ENCODE measurements at places on chromosomes 7 and 10.

GRCh38 chr7:74466196-74466813, 12.6 kb downstream of the GTF2IRD1 start:
- no peak for DNase-seq

DNA sequence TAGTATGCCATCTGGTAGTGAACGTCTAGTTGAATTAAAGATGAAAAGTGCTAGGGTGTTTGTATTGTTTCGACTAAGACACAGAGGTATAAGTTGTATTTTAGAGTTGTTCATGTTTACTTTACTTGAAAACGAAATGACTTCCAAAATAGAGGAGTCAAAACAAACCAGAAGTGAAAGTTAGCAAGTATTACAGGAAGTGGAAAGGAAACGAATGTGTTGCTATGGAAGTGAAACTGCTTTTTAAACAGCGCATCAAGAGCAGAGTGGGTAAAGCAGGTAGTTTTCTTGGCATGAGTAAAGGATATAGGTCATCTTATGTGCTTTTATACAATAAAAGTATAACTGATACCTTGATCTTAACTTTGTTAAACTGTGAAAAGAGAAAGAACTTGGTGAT, 20.0 kb upstream of the GALNTL5 start:
- DNase-seq: no peak

GRCh38 chr10:78886129-78886528, 182.6 kb upstream of the ZMIZ1 start:
- DNase-seq: no peak

- DNase-seq: no peak
These were observed 40.6 kb downstream of the OSBPL3 start for GRCh38 chr7:24939416-24939815.

GRCh38 chr7:92815412-92815811, 21.0 kb downstream of the CDK6 start:
- DNase-seq: no peak

DNA sequence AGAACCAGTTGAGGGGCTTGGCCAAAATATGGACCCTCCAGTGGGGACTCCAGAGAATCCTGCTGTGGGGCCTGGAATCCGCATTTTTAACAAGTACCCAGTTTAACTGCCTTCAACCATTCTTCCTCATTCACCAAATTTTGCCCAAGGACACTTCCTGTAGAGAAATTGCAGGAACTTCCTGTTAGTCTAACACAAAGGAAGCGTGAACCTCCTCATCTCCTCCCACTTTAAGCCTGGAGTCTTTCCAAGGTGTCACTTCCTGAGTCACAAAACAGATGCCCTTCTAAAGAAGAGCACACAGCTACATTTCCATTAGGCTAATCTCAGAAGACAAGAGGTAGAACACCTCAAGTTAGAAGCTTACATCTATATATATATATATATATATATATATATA, 188.4 kb downstream of the PPP1R17 start:
- peak; percentile 74 for DNase-seq
